CD4-positive, alpha-beta T cell treated with Interleukin-4 for 4 hours (primary cell): ENCODE measurements at places on chromosomes 12 and 14.

DNA sequence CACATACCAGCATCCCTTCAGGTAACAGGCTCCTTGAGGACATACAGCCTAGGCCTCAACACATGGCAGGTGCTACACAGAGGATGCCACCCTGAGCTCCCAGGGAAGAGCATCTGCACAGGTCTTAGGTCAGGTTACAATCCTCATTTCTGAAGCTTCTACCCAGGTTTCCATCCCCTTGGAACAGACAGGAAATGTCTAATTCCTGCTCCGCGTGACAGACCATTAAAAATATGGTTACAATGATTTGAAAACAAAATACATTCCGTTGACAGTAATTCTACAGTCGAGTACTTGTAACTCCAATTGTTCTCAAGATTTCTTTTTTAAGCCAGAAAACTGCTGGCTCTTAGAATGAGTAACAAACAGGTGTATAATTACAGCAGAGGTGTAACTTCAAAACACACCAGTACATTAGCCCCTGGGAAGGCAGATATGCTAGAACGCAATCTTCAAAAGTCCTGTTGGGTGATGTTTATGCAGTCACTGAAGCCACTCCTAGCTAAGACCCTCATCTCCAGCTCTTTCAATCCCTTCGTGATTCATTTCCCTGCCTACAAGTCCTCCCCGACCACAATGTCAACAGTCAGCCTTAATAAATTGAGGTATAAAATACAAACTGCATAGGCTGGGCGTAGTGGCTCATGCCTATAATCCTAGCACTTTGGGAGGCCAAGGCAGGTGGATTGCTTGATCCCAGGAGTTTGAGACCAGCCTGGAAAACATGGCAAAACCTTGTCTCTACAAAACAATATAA lies 11.6 kb downstream of the SETD3 start:
- no peak for DNase-seq

DNA sequence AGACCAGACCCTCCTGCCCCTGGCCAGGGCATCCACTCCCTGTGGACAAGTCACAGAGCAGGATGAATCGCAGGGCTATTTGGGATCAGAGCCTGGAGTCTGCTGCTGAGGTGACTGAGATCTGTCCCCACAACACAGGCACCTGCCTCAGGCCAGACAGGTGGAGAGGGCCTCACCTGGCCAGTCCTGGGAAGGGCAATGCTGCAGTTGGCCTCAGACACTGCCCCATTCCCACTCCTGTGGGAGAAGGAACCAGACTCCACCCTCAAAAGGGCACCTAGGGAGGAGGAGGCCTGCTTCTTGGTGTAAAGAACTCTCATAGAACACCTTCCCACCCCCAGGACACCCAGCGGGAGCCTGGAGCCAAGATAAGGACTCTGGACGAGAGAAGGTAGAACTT lies 48.3 kb upstream of the PLEKHG6 start:
- DNase-seq: no peak

DNA sequence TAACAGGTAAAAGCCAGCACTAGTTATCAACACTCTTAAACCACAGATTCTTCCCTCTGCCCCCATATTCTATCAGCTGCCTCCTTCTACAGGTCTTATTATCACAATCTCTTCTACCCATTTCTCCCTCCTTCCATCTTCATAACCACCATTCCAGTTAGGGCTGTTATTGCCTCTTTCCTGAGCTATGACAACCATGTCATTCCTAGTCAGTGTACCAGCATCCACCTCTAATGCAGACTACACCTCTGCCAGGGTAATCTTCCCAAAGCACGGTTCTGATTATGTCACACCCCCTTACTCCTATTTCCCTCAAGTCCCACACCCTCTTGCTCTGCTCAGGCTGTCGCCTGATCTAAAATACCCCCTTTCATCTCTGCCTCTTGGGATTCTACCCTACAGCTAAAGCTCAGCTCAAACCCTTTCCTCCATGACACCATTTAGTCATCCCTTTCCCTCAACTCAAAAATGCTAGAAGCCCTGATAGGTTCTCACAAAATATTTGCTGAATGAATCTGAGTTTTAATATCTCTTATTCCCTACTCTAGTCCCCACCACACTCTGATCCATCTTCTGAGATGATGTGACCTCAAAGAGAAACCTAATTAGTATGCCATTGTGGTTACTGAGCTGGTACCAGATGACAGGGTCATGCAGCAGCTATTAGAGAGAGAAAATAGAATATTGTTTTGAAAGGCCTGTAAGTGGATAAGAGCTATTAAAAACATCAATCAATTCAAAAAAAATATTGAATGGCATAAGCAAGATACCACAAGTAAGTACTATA lies 11.7 kb downstream of the RACGAP1 start:
- peak; percentile 10 for DNase-seq

DNA sequence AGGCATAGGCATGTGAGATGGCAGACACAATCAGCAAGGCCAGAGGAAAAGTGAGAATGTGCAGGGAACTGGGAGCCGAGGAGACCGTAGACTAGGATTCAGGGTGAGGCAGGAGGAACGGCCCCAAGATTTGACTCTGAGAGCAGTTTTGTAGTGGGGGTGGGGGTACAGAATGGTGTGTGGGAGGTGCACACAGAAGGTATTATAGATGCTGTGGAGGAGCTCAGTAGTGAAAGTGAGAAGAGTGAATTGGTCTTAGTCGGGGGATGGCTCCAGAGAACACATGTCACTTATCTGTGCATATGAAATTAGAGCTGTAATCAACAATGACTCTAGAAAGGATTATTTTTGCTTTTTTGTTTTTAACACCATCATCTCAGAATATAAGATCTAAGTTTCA lies 11.9 kb downstream of the ZNF664 start:
- no peak for DNase-seq

GRCh38 chr12:86721713-86722397 lies 465.7 kb upstream of the MGAT4C start:
- no peak for DNase-seq

- no peak for DNase-seq
Measured at GRCh38 chr12:27340971-27341370, 8.3 kb downstream of the BMAL2 start.

DNA sequence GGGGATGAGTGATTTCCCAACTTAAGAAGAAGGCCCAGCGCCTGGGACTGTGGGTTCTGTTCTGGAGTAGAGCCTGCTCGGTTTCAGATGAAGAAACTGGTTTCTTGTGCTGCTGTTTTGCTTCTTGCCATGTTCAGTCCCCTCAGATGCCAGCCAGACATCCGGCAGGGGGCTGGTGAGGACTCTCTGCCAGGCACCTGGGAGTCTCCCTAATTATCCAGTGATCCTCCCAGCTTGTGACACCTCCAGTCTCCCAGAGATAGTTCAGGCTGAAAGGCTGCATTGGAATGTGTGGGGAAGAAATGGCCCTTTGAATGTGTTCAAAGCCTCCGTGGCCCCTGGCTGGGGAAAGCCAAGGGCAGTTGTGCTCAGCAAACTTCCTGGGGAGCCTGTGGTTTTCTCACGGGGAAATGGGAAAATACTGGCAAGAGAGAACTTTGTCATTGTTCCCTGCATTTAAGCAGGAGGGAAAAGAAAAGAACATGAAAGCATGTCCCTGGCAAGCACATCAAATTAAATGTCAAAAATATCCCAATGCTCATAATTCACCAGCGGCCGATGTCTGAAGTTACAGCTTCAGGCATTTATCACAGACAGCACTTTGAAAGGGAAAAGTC lies 8.5 kb upstream of the SERPINA12 start:
- DNase-seq: no peak

- no peak for DNase-seq
Measured at GRCh38 chr12:108614041-108614440, 16.2 kb upstream of the TMEM119 start.

GRCh38 chr12:6925540-6926279 lies 2.0 kb upstream of the ATN1 start:
- DNase-seq: no peak

GRCh38 chr12:13702381-13702780 lies 279.0 kb downstream of the GRIN2B start:
- no peak for DNase-seq

- DNase-seq: no peak
Measured at GRCh38 chr12:64042911-64043310, 179.2 kb downstream of the KICS2 start.

DNA sequence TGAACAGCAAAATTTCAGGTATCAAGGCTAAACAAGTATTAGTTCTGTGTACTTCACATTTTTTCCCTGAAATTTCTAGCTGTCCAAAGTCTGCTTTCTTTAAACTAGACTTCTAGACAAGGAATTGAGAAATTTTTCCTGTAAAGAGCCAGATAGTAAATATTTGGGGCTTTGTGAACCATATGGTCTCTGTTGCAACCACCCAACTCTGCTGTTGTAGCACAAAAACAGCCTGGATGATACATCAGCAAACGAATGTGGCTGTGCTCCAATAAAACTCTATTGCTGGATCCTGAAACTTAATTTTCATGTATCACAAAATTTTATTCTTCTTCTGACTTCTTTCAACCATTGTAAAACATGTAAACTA lies 96.0 kb upstream of the SLC38A4 start:
- no peak for DNase-seq

DNA sequence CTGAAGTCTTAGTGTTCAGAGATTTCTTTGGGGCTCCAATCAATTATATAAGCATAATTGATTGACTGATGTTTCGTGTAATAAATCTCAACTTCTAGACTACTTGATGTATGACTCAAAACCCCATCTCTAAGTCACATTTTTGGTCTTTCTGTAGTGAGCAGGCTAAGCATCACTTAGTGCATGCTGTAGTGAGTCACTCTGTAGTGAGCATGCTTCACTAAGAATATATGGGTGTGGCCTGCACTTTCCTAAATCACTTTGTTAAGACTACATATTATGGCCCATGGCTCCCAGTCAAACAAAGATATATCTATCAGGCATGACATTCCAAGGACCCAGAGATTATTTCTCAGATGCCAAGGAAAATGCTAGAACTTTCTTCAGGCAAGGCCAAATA lies 909.4 kb upstream of the LRFN5 start:
- DNase-seq: no peak

DNA sequence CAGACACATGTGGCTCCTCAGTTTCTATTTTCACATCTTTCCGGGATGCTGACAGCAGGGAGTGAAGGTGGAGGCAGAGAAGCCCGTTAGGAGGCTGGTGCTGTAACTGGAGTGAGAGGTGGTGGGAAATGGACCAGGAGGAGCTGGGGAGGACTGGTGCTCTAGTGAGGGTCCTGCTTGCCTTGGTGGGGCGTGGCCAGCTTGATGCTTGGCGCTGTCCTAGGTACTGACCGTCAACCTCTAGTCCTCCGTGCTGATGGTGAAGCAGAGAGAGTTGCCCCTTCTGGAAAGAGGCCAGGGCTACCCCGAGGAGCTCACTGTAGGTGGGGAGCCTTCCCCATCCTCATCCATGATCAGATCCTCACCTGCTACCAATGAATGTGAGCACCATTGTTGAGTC lies 1.4 kb downstream of the TRMT61A start:
- no peak for DNase-seq

GRCh38 chr12:1594006-1594260 lies 448 bp downstream of the FBXL14 start:
- no peak for DNase-seq

- DNase-seq: no peak
Measured at GRCh38 chr12:109131154-109132050, 15.0 kb downstream of the ACACB start.

DNA sequence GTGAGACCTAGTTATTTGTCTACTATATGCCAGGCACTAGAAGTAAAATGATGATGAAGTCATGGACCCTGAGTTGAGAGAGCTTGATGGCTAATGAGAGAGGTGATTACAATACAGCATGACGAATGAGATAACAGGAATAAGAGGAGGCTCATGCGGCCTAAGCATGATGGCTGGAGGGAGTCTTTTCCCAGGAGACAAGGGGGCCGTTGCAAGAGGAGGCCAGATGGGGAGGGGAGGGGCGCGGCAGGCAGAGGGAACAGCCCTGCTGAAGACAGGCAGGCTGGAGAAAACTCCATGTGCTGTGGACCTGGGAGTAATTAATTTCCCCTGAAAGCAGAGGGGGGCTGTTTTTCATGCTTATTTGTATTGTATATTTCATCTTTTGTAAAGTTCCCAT lies 144.7 kb upstream of the RFLNA start:
- DNase-seq: no peak

- DNase-seq: peak; percentile 32
Measured at GRCh38 chr12:45244561-45245343, 28.9 kb downstream of the ANO6 start.

DNA sequence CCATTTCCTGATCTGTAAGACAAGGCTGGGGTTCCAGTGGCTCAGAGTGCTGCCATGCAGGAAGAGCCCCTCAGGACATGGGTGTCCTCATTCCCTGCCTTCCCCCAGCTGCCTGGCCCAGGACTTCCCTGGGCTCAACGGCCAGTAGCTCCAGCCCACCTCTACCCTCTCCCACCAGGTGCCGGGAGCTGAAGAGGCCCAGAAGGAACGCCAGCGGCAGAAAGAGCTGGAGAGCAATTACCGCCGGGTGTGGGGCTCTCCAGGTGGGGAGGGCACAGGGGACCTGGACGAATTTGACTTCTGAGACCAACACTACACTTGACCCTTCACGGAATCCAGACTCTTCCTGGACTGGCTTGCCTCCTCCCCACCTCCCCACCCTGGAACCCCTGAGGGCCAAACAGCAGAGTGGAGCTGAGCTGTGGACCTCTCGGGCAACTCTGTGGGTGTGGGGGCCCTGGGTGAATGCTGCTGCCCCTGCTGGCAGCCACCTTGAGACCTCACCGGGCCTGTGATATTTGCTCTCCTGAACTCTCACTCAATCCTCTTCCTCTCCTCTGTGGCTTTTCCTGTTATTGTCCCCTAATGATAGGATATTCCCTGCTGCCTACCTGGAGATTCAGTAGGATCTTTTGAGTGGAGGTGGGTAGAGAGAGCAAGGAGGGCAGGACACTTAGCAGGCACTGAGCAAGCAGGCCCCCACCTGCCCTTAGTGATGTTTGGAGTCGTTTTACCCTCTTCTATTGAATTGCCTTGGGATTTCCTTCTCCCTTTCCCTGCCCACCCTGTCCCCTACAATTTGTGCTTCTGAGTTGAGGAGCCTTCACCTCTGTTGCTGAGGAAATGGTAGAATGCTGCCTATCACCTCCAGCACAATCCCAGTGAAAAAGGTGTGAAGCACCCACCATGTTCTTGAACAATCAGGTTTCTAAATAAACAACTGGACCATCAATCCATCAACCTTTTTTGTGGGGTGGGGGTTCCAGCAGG lies 17.6 kb downstream of the AGAP2 start:
- DNase-seq: no peak

DNA sequence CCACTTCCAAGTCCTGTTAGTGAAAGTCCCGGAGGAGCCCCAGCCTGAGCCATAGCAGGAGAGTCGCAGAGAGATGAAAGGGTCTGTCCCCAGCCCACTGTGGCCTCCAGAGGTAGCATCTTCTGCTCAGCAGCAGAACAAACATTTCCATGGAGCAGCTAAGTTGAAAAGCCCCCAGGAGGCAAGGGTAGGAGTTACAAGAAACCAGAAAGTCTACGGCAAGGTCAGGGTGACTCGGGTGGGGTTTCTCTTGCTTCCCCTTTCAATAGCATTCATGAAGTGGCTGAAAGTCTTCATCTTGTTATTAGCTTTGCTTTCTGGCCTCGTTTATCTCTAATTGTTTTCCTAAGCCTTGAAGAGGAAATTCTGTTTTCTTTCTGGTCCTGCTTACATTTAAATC lies 151.2 kb upstream of the DIO3 start:
- DNase-seq: no peak

GRCh38 chr12:1519642-1520041 lies 74.7 kb downstream of the FBXL14 start:
- DNase-seq: no peak
